Suppressor macrophage treated with lipopolysaccharide for 4 hours (primary cell): ENCODE measurements at places on chromosomes 2 and 18.

DNA sequence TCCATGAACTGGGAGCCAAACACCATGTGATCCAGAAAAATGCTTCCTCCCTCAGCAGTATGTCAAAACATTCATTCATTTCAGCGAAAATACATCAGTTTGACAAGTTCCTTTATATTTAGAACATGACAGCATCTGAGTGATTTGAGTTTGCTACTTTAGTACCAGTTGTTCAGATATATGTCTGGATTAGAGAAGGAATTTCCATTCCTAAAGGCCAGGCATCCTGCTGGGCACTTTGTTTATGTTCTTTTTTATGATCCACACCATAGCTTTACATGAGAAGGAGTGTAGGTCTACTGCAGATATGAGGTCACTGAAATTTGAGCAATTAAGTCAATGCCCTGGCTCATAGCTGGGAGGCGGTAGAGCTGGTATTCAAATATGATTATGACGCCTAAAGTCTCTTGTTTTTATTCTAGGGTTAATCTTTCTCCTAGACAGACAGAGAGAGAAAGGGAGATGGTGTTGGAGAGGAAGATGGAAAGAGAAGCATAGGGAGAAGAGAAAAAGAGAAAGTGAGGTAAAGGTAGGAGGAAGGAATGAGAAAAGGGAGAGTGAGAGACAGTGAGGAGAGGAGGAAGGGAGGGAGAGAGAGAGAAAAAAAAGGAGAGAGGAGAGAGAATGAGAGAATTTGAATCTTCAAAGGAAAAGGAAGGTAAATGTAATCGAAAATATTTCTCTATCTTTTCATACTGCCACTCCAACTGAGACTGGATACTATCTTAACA is 839.5 kb upstream of the FANCL start:
- no peak for DNase-seq

DNA sequence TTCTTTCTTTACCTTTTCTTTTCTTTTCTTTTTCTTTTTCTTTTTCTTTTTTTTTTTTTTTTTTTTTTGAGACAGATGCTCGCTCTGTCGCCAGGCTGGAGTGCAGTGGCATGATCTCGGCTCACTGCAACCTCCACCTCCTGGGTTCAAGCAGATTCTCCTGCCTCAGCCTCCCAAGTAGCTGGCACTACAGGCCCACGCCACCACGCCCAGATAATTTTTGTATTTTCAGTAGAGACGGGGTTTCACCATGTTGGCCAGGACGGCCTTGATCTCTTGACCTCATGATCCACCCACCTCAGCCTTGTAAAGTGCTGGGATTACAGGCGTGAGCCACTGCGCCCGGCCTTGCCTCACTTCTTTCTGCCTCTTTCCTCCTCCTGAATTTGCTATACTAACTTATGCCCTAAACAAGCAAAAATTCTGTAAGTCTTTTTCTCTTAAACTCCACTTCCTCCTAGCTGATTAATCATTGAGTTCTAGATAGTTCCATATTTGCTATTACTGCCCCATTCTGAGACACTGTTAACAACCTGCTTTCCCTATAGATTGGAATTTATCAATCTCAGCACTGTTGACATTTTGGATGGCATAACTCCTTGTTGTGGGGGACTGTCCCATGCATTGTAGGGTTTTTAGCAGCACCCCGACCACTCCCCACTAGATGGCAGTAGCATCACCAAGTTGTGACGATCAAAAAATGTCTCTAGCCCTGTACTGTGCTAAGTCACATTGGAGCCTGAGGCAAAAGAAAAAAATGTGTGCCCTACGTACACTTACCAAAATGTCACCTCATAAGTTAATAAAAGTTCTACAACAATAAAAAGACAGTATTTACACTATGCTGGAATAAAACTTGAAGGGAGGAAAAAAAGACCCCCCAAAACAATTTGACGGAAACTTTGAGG is 16.4 kb upstream of the THADA start:
- peak; percentile 80 for DNase-seq

DNA sequence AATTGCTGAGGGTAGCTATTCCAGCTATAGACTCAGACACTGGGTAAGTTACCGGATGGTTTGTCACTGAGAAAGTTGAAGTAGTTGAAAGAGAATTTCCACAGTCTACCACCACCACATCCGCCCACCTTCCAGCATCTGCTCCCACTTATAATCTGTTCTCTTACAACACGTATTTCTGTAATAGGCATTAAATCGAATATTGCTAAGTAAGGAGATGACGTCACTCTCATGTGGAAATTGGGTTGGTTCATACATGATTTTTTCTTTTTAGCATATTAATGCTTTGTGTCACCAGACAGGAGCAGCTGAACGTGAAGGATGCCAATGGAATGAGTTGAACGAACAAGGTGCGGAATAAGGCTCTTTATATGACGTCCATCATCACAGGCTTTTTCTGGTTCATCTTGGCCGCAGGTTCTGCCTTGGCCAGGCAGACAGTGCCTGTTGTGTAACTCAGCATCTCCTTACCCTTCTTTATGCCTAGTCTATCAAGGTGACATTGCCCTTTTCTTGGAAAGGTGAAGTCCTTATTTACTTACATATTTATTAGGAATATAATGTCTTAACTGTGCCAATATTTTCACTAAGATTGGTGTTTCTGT is 45.9 kb downstream of the THUMPD2 start:
- peak; percentile 47 for DNase-seq

DNA sequence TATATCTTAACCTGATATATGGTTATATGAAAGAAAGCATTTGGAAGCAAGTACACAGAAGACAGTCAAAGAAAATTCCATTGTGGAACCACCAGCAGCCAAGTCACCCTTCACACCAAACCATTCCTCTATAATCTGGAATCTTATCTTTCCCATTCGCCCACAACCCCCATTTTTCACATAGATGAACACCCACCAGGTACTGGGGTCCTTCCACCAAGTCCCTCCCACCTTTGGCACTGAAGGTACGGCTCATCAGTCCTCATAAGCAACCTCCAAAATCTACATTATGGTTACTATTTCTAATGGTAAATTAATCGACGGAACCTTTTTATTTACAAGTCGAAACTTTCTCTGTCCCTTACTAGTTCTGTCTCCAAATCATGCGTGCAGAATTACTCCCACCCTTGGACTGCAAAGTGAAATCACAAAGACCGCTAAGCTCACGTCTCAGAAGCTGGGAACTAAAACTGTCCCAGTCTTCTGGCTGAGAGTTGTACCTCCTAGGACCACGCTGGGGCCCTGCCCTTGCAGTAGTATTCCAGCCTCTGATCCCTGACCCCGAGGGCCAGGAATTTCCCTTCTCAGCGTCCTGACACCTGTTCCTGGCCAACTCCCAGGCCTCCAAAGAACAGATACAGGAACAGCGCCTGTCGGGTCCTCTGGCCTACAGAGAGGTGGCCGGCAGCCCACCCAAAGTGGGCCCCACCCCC is 702 bp downstream of the OLA1 start:
- peak; percentile 11 for DNase-seq

GRCh38 chr2:147373800-147374422 is 470.9 kb upstream of the ACVR2A start:
- no peak for DNase-seq

DNA sequence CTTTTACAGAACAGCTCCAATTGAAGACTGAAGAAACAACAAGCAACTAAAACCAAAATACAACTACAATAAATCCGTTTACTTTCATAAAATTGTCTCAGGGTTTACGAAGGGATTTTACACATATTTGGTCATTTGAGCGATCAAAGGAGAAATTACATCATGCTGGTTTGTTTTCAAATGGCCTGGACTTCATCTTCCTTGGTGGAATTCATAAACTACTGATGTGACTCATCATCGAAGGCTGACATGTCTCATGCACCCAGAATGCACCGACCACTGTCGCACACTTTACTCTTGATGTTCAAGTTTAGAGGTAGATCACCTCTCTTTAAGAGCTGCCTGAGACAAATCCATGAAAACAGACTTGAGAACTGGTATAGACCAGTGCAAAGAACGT is 25.6 kb upstream of the PMAIP1 start:
- peak; percentile 69 for DNase-seq

- no peak for DNase-seq
Observed at GRCh38 chr2:8550937-8551621, 130.8 kb upstream of the ID2 start.

DNA sequence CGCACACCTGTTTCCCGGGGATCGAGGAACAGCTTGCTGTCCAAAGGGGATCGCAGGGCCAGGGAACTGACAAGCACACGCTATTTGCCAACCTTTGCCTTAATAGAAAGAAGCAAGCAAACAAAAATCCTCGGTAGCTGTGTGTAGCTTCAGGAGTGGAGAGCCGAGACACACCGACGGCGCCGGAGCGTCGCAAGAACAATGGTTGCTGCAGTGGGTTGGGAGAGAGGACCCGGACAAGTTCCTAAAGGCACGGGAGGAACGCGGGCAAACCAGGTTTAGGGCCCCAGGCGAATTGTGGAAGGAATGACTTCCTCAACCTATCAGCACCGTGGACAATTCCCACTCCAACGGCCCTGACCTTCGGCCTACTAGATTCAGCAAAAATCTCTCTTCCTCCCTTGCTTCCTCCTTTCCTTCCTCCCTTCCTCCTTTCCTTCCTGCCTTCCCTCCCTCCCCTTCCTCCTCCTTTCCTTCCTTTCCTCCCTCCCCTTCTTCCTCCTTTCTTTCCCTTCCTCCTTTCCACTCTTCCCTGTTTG is 4.9 kb upstream of the NEUROD1 start:
- no peak for DNase-seq

DNA sequence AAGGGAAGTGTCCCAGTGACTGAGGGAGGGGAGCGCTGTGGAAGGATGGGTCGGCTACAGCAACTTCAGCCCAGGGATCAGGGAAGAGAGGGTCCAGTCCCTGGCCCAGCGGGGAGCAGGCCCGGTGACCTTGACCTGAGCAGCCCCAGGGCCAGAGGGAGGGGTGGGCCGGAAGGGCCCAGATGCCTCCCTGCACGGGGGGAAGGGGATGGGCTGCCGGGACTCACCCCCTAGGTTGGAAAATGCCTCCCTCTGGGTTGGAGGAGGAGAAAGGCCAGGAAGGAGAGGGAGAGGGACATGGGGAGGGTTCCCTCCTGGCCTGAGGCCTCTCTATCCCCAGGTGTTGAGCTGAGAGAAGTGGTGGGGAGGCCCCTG is 19.8 kb downstream of the GPC1 start:
- no peak for DNase-seq
